ENCODE measurements at places on chromosomes 16 and 17.

GRCh38 chr17:885971-886571 is 93.5 kb downstream of the NXN start:
- no peak for DNase-seq

DNA sequence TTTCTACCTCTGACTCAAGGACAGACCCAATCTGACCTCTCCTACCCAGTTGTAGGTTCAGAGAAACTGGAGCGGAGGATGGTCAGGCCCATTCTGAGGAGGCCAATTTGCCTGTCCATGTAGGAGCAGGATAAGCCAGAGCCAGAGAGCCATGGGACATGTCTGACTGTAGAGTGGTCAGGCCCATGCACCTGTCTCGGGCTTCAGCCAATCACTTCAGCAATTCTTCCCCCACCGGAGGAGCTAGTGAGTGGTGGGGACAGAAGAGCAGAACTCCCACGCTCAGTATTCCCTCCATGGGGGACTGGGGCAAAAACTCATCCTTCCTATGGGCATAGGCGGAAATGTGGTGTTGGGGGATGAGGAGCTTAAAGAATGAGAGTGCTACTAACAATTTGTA is 14.3 kb downstream of the DCAF7 start:
- DNase-seq: no peak

GRCh38 chr17:44863061-44863918 is 15.6 kb downstream of the HIGD1B start:
- no peak for DNase-seq

GRCh38 chr16:620700-621525 is 9.9 kb upstream of the WFIKKN1 start:
- no peak for DNase-seq

DNA sequence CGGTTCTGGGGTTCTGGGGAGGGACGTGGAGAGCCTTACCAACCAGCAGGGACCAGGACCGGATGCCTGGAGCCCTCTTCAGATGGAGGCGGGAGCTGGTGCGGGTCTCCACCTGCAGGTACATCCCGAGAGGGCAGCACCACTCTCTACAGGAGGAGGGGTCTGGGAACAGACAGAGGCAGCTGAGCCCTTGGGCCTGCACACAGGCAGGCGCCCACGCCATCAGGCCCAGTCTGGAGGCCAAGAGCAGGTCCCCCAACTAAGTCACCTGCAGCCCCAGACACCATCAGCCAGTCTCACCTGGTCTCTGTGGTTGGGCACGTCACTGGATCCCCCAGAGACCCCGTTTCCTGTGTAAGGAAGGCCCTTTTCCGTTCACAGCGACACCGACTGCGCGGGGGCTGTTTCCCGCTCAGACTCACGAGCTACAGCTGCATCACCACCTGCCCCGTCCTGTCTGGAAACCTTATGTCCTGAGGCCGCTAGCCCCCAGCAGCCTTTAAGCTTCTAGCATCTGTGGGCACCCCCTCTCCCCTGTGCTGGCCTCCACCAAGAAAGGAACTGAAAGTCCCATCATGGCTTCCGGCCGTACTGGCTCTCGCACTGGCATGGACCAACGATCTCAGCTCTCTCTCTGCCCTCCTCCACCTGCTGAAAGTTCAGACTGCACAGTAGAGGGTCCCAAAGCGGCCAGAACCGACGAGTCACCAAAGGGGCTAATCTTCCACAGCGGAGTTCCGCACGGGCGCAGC is 1.2 kb downstream of the CYBC1 start:
- DNase-seq: no peak

- no peak for DNase-seq
Observed at GRCh38 chr16:77592021-77592420, 130.3 kb upstream of the NUDT7 start.

Measured in inflammatory macrophage (primary cell).